ENCODE measurements at places on chromosomes 3 and 15.

DNA sequence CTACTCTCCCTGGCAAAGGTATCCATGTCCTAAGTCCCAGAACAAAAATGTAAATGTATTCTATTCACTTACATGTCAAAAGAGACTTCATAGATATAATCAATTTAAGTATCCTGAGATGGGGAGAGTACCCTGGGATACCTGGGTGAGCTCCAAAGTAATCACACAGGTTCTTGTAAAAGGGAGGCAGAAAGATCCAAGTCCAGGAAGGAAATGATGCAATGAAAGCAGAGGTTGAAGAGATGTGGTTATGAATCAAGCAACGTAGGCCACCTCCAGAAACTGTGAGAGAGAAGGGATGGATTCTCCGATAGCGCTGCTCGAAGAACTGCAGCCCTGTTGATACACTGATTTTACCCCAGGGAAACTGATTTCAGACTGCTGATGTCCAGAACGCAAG lies 93.9 kb upstream of the VGLL3 start:
- no peak for DNase-seq

DNA sequence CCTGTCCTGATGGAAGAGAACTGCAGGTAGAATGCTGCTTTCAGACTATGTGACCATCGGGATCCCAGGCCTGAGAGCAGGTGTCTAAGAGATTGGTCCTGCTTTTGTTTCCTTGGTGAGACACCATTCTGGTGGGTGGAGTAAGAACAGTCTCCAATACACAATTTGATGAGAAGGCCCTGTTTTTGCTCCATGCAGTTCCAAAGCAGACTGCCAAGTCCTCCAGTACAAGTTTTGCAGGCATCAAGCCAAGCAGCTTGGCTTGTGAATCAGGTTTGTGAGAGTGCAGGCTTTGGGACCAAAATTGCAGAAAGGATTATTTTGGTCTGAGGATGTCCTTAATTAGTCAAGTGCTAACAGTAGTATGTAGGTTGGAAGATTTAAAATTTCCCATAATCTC lies 381.6 kb downstream of the FOXP1 start:
- DNase-seq: no peak

DNA sequence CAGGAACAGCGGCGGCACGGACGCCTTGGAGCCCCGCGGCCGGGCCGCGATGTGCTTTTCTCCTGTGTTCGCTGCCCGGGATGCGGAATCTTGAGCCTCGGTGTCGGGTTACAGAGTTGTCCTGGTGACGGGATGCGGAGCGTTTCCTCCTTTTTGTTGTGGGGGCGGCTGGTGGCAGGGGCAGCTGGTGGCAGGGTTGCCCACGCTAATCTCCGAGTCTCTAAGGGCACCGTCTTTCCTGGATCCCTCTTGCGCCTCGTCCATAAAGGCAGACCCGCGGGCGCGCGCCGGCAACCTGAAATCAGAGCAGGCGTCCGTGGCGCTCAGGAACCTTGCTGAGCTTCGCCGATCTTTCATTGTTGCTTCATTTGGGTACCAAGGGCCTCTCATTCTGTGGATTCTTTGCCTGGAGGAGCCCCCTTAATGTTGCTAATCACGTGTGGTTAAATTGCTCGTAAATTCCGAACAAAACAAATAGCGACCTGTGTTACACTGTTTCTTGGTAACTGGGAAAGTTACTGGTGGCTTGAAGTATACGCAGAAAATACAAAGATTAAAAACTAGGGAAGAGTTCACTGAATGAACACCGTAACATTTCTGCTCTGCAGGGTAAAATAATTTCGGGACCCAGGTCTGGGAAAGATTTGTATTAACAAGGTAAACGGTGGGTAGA lies 844 bp upstream of the PFN2 start:
- DNase-seq: peak; percentile 85

DNA sequence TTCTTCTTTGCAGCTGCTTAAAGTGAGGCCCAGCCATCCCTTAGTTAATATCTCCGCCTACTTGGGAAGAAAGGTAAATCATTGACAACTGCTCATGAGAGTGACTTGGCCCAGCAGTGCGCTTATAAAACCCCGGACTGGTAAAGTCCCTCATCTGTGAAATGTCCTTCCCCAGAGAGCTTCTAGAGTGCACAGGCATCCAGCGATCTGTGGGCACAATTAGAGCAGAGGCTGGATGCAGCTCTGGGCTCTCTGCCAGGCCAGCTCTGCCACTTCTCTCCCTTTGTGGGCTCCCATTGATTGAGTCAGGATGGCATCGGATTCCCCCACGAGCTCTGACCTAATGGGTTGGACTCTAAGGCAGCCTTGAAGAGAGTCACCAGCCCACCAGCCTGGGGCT lies 219.0 kb upstream of the LINGO1 start:
- DNase-seq: peak; percentile 21

- no peak for DNase-seq
These were observed 319.4 kb downstream of the PLCL2 start for GRCh38 chr3:17204049-17204650.

GRCh38 chr3:3664935-3665334 lies 134.3 kb upstream of the LRRN1 start:
- DNase-seq: peak; percentile 6

DNA sequence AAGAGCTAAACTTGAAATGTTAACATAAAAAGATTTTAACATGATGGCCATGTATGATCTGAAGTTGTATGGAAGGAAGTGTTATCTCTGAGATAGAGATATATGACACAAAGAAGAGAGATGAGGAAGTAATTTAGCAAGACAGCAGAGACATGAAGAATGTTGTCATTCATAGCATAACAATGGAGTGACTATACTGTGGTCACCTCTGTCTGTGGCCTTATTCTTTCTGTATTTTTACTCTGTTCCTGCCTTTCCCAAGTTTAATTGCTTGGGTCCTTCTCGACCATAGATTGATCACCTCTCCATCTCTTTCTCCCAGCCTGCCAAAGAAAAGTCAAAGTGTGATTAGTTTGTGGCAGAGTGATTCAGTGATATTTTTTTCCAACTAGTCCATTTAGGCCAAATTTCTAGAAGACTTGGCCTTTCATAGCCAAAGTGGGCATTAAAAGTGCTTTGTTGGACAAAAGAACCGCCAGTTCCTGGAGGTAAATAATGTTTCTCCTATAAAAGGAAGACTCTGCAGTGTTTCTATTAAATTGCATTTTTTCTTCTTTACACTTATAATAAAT lies 711.9 kb downstream of the CADM2 start:
- DNase-seq: no peak

DNA sequence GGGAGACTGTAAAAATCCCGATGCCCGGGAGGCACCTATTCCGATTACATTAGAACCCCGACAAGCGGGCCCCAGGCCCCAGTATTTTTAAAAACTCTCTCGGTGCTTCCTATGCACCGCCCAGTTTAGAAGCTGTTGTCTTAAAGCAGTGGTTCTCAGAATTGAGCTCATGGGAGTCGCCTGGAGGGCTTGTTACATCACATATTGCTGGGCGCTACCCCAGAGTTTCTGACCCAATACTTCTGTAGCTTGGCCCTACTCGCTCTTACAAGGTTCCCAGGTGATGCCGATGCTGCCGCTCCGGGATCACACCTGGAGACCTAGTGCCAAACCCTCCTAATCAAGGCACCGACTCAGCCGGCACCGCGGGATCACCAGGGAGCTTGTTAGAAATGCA lies 35.2 kb downstream of the CPN2 start:
- no peak for DNase-seq

DNA sequence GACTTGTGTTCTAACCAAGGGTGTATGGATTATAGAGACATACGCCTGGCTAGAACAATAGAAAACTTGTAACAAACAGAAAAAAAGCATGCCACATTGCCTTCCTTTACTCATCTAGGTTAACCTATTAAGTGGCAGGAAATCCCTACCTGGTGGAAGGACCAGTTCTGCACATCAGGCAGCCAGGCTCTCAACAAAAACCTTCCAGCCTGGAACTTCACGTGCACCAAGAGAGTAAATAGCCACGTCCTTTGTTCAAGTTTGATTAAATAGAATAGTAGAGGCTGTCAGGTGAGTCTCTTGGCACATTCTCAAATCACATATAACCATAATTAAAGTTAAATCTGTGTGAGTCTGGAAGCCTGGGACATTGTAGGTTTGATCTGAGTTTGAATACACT lies 85.0 kb upstream of the DPH6 start:
- DNase-seq: no peak

GRCh38 chr3:17235310-17235709 lies 350.6 kb downstream of the PLCL2 start:
- no peak for DNase-seq

GRCh38 chr3:130748981-130749380 lies 2.4 kb upstream of the PIK3R4 start:
- DNase-seq: no peak

GRCh38 chr3:71045212-71045916 lies 538.2 kb downstream of the FOXP1 start:
- DNase-seq: no peak

DNA sequence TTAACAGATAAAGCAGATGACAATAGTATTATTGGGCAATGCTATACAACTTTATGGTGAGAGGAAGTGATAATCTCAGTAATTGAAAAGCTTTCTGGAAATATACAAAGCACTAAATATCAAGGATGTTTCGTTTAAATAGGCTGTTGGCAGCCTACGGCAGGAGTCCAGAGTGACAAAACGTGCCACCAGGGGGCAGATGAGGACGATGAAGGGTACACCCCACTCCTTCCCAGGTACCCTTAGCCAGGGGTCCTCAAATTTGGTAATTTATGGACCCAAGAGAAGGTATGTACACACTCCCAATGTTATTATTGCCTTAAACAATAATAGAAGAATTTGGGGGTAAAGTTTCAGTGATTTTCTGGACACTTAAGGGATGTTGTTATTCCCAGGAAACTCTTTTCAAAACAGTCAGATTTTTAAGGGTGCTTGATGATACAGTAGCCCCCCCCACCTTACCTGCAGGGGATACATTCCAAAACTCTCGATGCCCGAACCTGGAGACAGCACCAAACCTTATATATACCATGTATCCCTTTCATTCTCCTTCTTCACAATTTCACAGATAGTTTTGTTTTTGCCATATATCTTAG lies 1.4 kb upstream of the MAGEL2 start:
- no peak for DNase-seq

GRCh38 chr15:59364248-59364647 lies 8.4 kb downstream of the MYO1E start:
- no peak for DNase-seq

- no peak for DNase-seq
These were observed 77.3 kb downstream of the NFKBIZ start for GRCh38 chr3:101926594-101927105.

- no peak for DNase-seq
These were observed 55.7 kb downstream of the CACNA1D start for GRCh38 chr3:53550005-53550620.

GRCh38 chr3:159252772-159253384 lies 451.0 kb downstream of the MFSD1 start:
- peak; percentile 37 for DNase-seq

- DNase-seq: no peak
These were observed 2.4 kb upstream of the PPP1R14D start for GRCh38 chr15:40830884-40831283.

- no peak for DNase-seq
These were observed 5.3 kb downstream of the CCDC80 start for GRCh38 chr3:112635674-112636073.

DNA sequence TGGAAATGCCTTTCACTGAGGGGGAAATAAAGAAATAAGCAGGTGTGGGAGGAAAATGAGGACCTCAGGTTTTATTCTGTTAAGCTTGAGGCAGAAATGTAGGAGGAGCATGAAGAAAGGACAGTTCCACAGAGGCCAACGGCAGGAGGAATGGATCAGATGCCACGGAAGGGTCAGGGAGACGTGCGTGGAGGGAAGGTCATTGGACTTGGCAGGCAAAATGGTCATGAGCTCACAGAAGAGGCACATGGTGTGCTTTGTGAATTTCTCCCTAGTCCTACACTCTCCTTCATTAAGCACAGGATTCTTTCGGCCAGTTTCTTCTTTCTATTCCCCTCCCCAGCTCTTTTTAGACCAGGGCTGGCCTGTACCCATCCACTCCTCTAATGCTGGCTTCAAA lies 32.5 kb upstream of the THSD4 start:
- no peak for DNase-seq

DNA sequence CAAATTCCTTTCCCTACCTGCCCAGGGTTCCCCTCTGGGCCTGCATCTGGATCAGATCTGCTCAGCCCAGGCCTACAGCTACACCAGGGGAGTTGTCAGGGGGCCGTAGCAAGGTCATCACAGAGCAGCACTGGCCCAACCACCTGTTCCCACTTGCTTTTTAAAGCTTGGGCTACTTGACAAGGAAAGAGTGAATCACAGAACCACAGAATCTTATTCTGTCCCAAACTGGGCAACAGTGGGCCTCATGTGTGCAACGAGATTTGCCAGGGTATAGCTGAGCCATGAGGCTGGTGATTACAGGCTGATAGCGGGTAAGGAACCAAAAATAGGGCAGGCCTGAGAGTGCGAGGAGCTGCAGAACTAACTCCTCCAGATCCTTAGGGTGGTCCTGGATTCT lies 66.7 kb downstream of the MYLK start:
- DNase-seq: no peak

Data from SW480 (cell line).